Activated CD8-positive, alpha-beta T cell treated with anti-CD3 and anti-CD28 coated beads, Interleukin-2, amount 10 ng/mL, durations not matched to agents 7 days and 5 days (primary cell): ENCODE measurements at places on chromosomes 7 and 10.

DNA sequence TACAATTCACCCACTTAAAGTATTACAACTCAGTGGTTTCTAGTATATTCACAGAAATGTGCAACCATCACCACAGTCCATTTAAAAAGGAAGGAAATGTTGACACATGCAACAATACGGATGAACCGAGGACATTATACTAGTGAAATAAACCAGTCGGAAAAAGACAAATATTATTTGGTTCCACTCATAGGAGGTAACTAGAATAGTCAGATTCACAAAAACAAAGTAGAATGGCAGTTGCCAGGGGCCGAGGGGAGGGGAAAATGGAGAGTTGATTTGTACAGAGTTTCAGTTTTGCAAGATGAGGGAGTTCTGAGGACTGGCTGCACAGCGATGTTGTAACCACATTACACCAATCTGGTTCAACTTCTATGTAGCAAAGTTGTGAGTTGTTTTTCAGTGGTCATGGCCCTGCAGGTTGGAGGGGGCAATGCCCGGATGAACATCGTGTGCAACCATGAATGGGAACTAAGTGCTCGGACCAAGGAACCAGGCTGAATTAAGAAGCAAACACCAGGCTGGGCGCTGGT is 17.6 kb upstream of the TNPO3 start:
- DNase-seq = no peak

- DNase-seq = no peak
Observed at GRCh38 chr7:135763261-135763660, 14.6 kb upstream of the FAM180A start.

DNA sequence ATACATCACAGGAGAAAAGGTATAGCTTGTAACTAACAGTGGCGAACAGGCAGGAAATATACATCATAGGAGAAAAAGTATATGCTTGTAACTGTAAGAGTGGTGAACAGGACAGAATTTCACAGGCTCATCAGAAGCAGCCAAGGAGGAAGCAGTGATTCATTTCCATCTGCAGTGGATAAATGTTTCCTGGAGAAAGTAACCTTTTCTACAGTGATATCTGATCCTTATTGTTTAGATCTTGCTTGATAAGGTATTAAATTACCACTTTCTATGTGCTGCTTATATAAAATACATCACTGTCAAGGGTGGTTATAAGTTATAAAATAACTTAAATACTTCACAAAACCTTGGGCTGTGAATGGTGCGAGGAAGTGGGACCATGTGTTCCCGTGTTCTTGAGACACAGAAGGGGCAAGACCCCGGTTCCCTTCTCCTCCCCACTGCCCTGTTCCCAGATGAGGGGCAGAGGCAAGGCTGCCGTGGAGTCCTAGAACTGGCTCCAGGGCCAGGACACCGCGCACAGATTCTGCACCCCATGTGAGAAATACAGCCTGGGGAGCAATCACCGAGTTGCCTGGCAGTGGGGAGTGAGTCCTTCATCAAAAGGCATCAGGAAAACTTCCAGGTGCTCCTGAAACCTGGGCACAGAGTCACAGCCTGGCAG is 135.2 kb downstream of the DIP2C start:
- no peak for DNase-seq

GRCh38 chr10:13449296-13449695 is 79.5 kb downstream of the BEND7 start:
- DNase-seq = no peak

DNA sequence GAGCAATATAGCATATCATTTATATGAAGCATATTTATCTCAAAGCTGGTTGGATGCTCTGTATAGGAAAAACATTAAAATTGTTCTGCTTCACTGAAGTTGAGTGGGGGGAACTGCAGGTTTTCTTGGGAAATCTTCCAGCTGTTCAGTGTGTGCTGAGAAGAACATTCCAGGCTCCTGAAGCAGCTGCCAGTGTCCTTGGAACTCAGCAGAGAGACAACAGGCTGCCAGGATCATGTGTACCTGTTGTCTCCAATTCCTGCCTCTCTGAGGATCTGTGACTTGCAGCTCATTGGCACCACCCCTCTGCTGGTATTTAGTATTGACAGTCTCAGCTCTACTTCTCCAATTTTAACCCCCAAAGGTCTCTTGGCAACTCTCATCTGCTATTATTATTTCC is 42.3 kb upstream of the PRKG1 start:
- DNase-seq = no peak

GRCh38 chr7:47044625-47045024 is 537.3 kb downstream of the TNS3 start:
- DNase-seq = no peak

DNA sequence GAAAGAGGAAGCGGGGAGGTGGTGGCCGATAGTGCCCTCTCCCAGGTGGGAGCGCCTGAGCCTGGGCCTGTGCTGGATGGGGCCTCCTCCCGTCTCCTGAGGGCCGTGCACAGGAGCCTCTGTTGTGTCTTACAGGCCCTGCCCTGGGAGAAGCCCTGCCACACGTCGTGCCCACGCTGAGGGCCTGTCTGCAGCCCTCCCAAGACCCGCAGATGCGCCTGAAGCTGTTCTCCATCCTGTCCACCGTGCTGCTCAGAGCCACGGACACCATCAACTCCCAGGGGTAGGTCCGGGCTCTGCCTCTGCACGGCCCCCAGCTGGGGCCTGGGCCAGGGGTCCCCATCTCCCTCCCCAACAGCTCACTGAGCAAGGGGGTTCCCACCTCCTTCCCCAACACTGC is 43.3 kb upstream of the PRKAR1B start:
- no peak for DNase-seq

DNA sequence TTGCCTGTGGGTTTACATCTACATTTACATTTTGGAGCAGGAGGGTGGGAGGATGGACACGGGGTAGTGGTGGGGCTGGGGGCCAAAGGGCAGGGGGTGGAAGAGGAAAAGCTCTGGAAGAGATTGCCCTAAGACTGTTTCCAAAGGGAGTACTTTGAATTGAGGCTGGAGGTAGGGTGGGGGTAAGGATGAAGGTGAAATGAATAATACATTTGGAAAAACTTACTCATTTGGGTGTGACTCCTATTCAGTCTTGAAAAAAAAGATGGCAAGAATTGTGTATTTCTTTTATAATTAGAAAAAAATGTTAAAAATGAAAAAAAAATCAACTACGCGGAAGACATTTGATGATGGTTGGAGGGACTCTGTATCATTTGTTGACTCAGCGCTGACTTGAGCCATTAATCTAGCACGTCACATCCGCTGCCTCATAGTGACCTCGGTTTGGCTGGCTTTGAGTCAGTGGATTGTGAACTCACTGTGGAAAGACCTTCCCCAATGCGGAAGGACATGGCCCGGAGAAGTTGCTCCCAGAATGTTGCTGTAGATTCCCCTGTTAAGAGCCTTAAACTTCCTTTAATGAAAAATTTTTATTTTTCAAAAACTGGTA is 2.8 kb downstream of the FAM180A start:
- DNase-seq = no peak
